ENCODE measurements at places on chromosomes 12 and 14.

GRCh38 chr14:74948228-74949175 is 6.9 kb downstream of the PGF start:
- no peak for DNase-seq

DNA sequence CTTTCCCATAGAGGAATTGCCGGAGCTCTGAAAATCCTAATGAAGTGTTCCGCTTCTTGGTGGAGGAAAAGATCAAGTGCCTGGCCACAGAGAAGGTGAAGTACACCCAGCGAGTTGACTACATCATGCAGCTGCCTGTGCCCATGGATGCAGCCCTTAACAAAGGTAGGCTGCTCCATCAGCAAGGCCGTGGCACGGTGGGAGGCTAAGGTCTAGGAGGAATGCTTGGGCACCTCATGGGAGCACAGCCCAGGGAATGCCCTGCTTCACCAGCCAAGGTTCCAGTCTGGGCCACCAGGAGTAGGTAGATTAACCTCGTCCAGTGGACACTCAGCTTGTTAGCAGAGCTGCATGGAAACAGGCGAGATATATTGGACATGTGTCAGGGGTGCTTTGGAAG is 6.4 kb upstream of the TPI1 start:
- DNase-seq, result no peak

GRCh38 chr12:124682425-124683151 is 115.2 kb upstream of the NCOR2 start:
- DNase-seq, result no peak

GRCh38 chr12:115657081-115658013 is 620.1 kb downstream of the MED13L start:
- no peak for DNase-seq

- DNase-seq, result no peak
Observed at GRCh38 chr12:77163074-77164038, 98.0 kb upstream of the E2F7 start.

GRCh38 chr12:105418229-105418628 is 87.7 kb downstream of the C12orf75 start:
- DNase-seq, result no peak
